ENCODE measurements at places on chromosomes 12 and 14.

DNA sequence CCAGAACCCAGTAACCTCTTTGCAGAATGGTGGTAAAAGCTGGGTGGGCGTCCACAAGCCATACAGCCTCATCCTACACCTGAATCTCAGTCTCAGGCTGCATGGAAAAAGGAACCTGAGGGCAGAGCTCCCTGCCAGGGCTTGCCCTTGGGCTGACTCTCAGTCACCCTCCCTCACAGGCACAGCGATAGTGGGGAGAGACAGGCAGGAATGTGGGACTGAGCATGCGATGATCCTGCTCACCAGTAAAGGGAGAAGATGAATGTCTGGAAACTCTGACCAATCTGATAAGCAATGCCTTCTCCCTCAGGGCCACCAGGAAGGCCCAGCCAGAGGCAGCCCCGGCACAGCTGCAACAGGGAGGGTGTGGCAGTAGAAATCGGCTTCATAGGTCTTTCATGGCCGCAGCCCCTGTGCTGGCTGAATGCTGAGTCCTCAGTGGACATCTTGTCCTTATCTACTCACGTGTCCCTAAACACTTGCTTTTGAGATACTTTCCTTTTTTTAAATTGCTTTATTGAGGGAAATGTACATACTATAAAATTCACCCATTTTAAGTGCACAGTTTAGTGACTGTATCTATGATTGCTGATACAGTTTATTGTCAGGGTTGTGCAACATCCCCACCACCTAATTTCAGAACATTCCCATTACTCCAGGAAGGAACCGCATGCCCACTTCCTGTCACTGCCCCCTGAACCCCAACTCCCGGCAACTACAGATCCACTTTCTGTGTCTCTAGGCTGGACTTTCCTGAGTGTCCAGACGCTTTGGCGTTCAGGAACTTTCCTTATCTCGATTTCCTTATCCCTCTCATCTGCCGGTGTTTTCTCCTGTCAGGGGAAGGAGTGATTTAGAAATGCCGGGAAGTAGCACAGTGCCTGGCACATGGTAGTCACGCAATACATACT, 258.1 kb downstream of the PCNX1 start:
- DNase-seq: no peak

DNA sequence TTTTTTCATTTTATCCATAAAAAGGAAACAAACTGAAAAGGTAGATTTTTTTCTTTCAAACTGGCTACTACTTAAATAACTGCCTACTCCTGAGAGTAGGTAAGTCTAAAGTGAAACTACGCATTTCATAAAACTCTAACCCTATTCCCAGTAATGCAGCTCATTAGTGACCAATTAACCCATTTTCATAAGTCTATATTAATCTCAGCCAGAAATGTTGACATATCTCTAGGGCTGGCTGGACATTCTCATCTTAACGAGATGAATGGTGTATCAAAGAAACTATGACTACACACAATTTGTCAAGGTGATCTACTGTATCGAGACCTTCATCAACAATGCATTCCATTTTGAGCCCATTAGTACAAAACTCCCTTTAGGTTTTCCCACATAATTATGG, 57.2 kb downstream of the EPS8 start:
- no peak for DNase-seq

- DNase-seq: no peak
These were observed at the start of gene ALX1 for GRCh38 chr12:85280165-85280983. TSS of gene ALX1 (plus strand) at chr12:85280220. CDS start at chr12:85280262, 42 bp downstream.

GRCh38 chr12:66066929-66067523, 63.5 kb downstream of the LLPH start:
- DNase-seq: no peak

Data from activated CD8-positive, alpha-beta memory T cell treated with anti-CD3 and anti-CD28 coated beads, Interleukin-2, amount 50 U/mL, for 4 hours (primary cell).